Activated CD8-positive, alpha-beta memory T cell treated with anti-CD3 and anti-CD28 coated beads for 4 hours (primary cell): ENCODE measurements at places on chromosomes 11 and 22.

GRCh38 chr11:68827733-68828132 lies 14.0 kb downstream of the CPT1A start:
- DNase-seq, result no peak

GRCh38 chr22:28742562-28742962 lies 723 bp downstream of the HSCB start:
- DNase-seq, result no peak

DNA sequence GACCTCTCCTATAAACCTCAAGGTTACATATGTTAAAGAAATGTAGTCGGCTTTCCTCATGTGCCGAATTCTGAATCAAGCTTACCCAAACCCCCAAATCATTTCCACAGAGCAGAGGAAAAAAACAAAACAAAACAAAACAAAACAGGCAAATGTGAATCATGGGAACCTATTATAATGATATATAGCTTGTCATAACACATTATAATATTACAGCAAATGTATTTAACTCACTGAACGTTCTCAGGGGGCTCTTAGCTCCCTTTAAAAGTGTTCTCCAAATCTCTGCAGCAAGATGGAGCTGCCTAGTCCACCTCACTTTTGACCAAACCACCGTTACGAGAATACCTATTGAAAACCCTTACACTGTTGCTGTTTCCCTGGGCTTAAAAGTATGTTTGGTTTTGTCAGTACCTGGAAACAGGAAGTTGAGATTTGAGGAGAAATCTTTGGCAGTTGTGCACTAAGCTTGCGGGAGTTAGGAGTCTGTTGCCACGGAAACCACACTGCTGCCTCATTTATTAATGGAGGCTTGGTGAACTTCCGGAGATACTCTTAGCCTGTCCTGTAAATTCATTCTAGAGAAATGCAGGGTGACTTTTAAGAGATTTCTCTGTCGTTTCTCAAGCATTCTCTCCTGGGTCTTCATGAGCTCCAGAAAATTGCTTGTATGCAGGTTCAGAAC lies 167.0 kb upstream of the RASSF10 start:
- DNase-seq, result no peak

DNA sequence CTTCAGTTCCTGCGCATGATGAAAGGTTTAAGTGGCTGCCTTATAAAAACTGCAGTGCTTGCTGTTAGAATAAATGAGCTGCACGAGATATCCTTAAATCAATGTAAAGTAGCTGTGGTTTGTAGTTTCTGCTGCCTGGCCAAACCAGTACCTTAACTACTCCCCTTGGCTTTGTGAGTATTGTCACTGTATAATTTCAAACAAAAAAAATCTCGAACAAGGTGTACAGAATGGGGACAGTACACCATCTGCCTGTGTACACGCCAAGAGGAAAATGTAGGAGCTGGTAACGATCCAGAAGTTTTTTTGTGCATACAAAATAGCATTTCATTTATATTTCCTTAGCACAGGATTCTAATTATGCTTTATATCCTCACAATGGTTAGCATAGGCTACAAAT lies 20.6 kb upstream of the NDUFC2 start:
- DNase-seq, result no peak

DNA sequence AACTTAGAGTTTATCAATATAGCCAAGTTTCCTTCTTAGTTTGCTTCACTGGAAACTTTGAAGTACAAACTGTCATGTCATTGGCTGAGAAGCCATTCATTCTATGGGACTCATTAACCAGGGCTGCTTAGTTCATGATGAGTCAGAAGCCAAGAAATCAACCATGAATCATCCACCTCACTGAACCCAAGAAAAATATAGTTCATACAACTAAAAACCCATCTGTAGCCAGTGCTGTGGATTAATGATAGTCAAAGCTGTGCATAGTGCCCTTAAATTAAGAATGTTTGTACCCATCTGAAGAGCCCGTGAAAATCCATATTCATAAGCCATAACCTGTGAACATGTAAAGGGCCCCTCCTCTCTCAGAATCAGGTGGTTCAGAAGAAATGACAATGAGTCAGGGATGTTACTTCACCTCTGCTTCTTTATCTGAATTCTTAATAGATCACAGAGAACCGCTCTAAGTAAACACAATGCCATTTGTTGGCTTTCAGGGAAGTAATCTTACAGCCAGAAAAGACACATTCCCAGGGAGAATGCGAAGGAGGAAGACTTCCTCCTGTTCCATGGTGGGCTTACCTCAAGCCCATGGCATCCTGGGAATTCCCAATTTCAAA lies 25.4 kb downstream of the MMP20 start:
- DNase-seq, result no peak

DNA sequence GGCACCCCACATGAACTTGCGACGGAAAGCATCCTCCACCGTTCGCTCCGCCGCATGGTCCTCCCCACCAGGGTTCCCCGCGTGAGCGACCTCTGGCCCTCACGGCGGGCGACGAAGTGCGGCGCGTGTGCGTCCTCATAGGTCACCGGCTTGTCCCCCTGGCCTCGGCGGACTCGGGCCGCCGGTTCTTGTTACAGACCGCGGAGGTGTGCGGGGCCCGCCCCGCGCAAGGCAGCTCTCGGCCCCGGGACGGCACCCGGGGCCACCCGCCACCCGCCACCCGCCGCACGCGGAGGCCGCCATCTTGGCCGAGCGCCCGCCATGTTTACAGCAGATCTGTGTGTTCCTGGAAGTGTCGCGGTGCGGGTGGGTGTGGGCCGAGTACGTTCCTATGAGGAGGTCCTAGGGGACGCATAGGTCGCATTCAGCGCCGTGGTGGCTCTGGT lies 3.5 kb upstream of the IFITM2 start:
- no peak for DNase-seq

GRCh38 chr11:24637520-24637919 lies 140.7 kb downstream of the LUZP2 start:
- DNase-seq, result no peak

GRCh38 chr11:80846979-80847378 lies 1406.1 kb upstream of the TENM4 start:
- DNase-seq, result no peak

- DNase-seq, result no peak
Measured at GRCh38 chr11:119361056-119361787, 14.7 kb upstream of the MFRP start.

- no peak for DNase-seq
Measured at GRCh38 chr11:65236194-65237059, 25.3 kb upstream of the POLA2 start.

DNA sequence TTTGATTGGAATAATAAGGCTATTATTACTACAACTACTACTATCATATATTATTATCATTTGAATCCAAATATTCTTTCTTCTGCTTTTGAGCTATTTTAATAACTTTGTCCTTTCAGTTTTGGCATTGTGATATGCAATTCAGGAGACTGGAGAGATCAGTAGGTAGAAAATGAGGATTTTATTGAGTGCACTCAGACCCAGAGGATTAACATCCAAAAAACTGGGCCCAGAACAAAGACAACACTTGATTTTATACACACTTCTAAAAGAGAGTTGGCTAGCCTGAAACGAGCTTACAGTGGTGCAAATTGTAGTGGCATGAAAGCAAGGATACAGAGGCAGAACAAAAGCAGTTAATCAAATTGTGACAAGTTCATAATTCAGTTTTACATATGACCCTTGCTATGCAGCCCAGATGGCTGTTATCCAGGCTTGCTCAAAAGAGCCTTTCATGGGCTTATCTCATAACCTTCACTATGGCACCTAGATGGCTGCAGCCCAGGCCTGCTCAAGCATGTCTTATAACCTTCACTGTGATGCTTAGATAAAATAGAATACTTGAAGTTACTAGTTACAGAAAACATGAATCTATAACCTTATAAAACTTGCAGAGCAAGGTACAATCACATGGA lies 796.3 kb upstream of the RAG2 start:
- DNase-seq, result no peak

GRCh38 chr11:34586488-34587281 lies 34.2 kb upstream of the EHF start:
- no peak for DNase-seq

- no peak for DNase-seq
Measured at GRCh38 chr11:92109466-92109865, 115.2 kb upstream of the FAT3 start.

DNA sequence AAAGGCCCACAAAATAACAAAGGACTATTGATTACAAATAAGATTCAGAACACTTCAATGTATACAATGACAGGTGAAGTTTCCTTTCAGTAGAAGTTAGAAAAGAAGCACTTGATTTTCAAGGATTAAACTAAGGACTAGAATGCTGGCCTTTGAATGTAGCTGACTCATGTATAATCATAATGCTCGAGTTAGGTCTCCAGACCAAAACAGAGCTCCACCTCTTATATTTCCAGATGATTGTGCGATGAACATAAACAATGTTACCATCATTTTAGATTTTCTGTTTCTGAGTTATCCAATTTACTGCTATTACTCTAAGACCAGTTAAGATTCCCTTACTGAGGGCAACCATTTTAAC lies 40.4 kb upstream of the RAPSN start:
- no peak for DNase-seq

- no peak for DNase-seq
Measured at GRCh38 chr11:128616161-128616560, 28.8 kb upstream of the ETS1 start.

GRCh38 chr22:31625661-31626426 lies 36.2 kb downstream of the PISD start:
- DNase-seq, result no peak

DNA sequence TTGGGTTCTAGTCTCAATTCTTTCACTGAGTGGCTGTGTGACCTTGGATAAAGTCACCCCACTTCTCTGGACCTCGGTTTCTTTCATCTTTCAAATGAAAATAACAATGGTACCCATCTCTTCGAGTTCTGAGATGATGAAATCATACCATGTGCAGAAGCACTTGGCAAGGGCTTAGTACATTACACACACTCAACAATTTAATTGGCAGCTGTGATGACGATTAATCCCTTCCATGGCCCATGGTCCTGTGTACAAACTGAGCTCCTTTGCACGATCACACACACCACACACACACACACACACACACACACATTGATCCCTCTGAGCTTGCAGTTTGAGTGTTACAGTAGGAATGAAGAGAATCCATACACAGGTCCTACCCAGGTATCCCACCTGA lies 103.4 kb upstream of the ASPHD2 start:
- no peak for DNase-seq

DNA sequence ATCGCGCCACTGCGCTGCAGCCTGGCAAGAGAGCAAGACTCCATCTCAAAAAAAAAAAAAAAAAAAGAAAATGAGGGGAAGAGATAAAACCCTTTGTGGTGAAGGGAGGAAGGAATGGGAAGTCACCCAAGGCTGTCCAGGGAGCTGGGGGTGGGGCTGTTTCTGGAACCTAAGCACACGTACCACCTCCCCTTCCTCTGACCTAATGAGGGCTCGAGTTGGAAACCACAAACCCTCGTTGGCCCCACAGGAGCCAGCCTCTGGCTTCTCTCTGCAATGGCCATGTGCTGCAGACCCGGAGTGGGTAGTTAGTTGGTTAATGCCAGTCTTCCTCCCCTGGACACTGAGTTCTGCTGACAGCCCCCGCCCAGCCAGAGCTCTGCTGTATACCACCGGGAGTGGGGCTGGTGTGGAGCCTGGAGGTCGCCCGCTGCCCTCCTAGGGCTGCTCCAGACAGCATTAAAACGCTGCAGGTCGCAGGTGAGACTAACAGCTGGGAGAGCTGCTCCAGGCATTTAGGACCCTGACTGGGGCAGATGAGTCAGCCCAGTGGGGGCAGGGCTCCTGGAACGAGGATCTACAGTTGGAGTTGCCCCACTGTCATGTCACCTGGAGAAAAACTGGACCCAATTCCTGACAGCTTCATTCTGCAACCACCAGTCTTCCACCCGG lies at the start of gene LGALS12:
LGALS12 (plus strand) TSS at position 228 of the 672 bp plus-strand sequence; CDS start at position 603, 375 bp downstream.
- DNase-seq, result no peak

DNA sequence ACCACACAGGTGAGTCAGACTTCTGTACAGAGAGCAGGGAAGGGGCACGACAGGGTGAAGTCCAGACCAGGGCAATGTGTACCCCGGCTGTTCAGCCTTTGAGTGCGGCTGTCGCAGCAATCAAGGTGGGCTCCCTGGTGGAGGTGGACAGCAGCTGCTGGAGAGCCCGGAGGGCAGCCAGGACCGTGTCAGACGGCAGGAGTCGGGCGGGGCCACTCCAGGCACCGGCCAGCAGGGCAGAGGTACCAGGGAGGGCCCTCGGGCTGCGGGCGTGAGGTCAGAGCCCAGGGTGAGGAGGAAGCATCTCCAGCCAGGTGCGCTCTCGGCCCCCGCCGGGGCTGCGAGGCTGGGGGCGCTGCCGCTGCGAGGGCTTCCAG lies 802 bp upstream of the PIM3 start:
- DNase-seq, result no peak

GRCh38 chr11:34924714-34925113 lies 8.3 kb downstream of the PDHX start:
- no peak for DNase-seq

DNA sequence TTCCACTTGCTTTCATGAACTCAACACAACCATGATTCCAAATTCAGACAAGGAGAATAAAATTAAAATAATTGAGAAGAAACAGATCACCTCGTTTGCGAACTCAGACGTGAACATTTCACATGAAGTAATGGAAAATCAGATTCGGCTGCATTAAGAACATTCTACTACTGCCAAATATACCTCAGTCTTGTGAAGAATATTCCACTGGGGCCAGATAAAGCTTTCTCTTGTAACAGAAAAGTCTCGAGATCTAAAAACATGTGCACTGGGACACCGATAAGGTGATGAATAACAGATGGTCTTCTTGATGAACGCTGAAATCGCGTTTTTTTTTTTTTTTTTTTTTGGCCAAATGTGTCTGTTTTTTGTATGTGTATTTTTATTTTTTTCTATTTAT lies 761.1 kb downstream of the BRD1 start:
- DNase-seq, result no peak

GRCh38 chr22:36328635-36329253 lies 59.0 kb downstream of the MYH9 start:
- no peak for DNase-seq

GRCh38 chr11:11534981-11535380 lies 86.8 kb downstream of the GALNT18 start:
- DNase-seq, result no peak

DNA sequence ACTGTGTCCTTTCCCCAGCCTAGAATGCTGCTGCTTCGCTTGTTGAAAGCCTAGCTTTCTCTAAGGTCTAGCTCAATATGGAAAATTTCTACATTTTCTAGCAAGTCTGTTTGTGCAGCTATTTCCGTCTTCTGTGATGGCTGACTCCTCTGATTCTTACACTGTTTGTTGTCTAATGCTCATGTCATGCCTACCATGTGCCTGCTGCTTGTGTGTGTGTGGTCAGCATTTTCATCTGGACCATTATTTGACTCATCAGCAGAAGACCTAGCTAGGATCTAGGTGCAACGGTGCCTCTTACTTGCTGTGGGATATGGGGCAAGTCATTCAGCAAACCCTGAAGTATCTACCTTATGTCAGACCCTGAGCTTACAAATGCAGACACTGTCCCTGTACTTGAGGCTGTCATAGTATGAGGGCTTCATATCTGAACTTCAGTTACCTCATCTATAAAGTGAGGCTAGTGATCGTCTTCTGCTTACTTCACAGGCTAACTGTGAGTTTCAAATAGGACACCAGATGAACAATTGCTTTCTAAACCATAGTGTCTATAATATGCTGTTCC lies 86.5 kb upstream of the MYO18B start:
- no peak for DNase-seq
